ENCODE measurements at places on chromosomes 5 and 9.

DNA sequence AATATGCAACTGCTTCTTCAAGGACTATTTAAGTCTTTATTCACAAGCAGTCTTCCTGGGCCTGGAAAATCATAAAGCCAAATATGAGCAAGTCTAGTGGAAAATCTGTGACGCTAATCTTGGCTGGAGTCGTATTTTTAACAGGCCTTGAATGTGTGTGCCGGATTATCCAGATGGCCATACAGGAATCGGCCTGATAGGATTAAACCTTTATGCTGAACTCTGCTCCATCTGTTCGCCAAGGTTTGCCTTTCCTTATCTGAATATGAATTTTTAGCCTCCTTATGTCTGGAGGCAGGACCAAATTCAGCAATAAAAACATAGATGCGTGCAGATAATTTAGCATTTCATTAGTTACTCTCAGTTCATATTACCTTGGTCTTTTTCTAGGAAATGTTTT lies 294.5 kb downstream of the EBF1 start:
- no peak for DNase-seq

DNA sequence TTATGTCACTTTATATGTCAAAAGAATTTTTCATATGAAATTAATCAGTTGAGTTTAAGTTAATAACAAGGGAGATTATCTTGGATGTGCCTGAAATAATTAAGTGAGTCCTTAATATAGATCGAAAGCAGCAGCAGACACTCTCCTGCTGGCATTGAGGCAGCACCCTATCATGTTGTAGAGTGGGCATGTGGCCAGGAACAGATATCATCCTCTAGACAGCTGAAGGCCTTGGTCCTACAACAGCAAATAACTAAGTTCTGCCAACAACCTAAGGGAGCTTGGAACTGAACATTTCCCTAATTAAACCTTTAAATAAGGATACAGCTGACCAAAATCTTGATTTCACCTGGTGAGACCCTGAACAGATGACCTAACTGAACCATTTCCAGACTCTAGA lies 25.8 kb upstream of the UGT3A1 start:
- DNase-seq = no peak

DNA sequence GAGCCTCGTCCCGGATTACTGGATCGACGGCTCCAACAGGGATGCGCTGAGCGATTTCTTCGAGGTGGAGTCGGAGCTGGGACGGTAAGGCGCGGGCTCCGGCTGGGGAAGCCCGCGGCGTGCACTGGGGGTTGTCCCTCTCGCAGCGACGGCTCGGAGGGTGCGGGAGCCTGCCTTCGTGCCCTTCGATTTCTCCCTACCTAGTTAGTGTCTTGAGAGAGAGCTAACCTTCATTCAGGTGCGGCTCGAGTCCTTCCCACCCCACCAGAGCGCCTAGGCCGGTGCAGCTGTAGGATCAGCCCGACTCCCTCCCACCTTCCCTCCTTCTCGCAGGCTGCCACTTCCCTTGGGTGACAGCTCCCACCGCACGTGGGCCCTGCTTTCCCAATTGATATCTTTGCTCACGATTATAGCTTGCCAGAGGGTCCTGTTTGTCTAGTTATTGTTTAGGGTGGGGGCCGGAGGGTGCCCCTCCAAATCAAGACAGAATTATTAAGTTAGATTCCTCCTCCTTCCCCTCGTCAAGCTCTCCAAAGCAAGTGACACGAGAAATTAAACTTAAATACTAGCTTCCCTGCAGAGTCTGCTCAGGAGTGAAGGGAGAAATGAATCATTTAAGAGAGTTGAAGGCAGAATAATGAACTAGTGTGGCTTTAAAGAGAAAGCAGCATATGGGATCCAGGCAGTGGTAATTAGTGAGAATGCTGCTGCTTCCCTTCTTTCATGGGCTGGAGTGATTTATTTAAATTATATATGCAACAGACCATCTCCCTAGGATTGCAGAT lies 569 bp downstream of the CAMK4 start:
- peak; percentile 1 for DNase-seq

- no peak for DNase-seq
Measured at GRCh38 chr5:89728750-89729149, 680.8 kb downstream of the CETN3 start.

DNA sequence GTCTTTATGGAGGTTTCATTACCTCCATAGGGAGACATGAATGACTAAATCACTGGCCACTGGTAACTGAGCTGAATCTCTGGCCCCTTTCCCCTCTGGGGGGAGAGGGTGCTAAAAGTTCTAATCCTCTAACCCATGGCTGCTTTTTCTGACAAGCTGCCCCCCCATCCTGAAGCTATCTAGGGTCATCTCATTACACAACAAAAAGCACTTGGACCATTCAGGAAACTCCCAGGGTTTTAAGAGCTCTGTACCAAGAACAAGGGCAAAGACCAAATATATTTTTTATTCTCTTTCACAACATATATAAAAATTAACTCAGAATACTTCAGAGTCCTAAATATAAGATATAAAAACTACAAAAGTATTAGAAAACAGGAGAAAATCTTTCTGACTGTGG lies 14.3 kb downstream of the AUH start:
- no peak for DNase-seq

DNA sequence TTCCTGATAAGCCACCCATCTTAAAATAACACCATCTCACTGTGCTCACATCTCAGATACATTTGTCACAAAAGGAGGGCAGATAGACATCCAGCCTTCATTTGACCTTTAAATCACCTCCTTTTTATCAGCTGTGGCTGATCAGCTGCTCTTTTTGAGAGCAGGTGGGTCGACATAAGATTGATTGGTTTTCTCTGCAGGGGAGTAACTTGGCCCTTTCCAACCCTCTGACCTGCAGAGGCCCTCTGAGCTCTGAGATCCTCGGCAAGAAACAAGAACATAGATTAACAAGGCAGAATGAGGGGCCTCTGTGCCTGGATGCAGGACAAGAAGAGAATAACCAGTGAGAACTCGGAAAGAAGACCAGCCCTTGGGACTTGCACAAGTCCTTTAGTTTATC lies 33.5 kb upstream of the GLRA1 start:
- DNase-seq = no peak

DNA sequence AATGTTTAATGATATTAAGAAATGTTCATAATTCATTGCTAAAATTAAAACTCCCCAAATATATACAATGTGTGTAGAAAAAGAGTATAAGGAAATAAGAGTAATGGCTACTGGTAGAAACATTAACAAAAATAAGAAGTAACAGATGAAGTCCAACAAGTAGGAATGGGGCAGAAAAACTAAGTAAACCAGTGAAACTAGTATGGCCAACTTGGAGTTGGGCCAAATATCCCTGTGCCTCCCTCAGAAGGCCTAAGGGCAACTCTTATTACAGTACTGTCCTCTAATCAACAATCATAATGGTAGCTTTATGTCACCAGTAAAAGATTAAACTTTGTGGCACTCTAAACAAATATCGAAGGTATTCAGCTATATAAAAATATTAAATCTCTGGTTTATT lies 93.5 kb downstream of the SSBP2 start:
- no peak for DNase-seq

- DNase-seq = no peak
Measured at GRCh38 chr9:89956331-89956730, 351.5 kb downstream of the GADD45G start.

DNA sequence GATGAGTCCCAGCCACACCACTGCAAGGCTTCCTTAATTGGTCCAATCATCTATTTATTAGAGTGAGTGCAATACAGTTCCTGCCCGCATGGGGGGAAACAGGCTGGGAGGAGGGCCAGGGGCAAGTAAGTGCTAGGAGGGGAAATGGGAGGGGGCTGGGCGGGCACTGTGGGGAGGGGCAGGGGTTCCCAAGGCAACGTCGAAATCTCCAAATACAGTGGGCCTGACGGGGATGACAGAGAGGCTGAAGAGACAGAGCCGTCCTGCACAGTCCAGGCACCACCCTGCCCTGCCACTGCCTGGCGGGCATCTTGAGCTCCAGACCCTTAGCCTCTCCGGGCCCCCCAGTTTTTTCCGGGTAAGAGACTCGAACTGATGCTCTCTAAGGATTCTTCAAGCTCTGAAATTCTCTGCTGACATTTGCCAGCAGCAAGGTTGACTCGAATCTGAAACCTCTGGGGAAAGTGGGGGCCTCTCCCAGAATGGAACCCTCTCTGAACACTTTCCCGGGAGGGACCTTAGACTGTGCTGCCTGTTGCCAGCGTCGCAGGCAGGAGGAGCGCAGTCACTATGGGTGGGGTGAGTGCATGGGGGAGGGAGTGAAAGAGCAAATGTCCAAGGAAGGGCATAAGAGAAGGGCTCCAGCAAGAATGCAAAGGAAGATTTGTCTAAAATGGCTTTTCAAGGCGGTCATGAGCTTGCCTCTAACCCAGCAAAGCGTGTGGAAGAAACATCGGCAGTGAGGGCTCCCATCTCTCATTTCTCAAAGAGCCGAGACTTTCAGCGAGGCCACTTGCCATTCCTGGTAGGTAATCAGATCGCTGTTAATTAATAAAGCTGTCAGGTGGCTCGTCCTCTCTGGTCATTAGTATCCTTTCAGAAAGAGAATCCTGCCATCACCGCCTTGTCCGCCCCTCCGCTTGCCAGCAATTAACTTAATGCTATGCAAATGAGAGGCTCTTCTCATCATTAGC lies 99.0 kb downstream of the GTF3C4 start:
- no peak for DNase-seq

DNA sequence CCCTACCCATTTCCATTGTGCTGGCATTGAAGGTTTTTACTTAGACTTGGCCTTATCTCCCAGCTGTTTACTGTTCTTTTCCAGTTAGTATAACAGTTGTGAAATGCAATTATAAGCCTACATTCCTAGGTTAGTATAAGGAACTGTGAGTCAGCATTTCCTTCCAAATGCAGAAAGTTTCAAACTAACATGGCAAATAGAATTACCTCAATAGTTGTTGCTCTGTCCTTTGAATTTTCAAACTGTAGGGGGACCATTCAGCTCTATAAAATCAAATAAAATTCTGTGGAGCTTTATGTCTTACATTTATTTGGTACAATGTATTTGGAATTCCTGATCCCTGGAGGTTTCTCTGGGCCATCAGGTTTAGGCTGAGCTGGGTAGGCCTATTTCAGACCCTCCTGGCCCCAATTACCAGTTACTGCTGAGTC lies 47.2 kb downstream of the ARHGEF28 start:
- no peak for DNase-seq

DNA sequence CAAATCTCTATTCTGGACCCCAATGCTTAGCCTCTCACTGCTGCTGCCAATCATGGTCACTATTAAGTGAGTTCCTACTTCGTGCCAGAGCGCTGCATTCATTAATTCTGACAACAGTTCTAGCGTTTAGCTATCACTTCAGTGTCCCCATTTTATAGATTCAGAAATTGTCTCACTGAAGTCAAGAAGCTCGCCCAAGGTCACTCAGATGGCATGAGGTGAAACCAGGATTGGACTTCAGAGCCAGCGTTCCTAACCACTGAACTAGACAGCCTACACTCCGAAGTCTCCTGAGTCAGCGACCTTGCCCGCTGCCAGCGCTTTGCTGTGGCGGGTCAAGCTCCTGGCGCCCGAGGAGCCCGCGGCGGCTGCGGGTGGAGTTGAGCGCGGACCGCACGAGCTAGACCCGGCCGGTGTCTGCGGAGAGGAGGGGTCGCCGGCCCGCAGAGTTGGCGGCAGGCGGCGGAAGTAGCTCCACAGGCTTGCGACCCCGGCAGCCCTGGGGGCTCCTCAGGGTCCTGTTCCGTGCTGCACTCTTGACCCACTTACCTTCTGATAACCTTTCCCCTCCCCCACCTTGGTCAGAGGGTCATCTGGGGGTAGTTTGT lies 2.1 kb upstream of the GABRB2 start:
- DNase-seq = no peak

DNA sequence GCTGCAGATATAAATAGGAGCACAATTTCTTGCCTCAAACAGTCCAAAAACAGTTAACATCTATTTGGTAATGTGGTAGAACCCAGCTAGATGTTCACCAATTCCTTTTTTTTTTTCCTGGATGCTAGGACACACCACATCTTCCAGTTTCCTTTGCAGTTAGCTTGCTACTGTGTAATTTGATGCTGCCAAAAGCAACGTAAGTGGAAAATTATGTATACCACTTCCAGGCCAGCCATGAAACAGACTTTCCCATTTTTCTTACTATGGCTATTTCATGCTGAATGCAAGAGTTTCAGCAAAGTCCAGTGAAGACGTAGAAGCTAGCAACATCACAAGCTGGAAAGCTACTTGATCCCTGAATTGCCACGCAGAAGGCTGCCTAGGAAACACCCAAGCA lies 667.2 kb downstream of the TLE1 start:
- no peak for DNase-seq

DNA sequence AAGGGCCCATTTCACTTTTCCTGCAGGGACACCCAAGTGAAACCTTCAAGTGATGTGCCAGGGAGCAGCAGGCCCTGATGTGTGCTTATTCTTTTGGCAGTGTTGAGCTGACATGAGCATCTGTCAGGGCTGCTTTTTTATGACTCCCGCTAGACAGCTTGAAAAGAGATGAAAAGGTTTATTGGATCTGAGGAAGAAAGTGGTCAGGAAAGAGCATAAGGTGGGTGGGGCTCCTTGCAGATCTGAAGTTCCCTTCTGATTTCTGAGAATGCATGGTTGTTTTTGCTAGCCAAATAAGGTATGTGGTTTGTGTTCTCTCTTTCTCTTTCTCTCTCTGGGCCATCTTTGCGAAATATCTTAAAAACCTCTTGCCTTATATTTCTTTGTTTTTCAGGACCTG lies 316.1 kb downstream of the DMRT2 start:
- no peak for DNase-seq

GRCh38 chr9:74078647-74079046 lies 418.5 kb upstream of the RORB start:
- DNase-seq = no peak

GRCh38 chr5:124162767-124163532 lies 583.5 kb downstream of the ZNF608 start:
- DNase-seq = no peak

DNA sequence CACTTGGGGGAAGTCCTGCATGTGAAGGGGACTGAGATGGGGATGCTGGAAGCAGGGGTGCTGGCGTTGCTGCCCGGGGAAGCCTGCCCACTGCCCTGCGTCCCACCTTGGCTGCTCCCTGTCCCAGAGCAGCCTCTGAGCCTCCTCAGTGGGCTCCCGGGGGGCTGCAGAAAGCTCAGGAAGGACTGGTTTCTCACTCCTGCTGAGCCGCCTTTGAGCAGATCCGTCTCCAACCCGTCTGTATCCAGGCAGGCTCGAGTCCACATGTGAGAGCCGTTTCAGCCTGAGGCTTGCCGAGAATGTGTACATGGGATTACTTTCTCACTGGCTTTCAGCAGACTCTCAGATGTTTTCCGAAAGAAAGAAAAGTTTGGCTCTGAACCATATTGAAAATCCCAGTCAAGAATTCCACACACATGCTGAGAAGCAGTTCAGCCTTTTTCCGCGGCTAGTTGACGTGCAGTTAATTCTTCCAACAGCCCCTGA lies 95.3 kb upstream of the COL5A1 start:
- DNase-seq = no peak

- DNase-seq = no peak
Measured at GRCh38 chr5:159198063-159199036, 11.0 kb downstream of the RNF145 start.

GRCh38 chr5:62231576-62231975 lies 74.4 kb upstream of the KIF2A start:
- DNase-seq = no peak

- DNase-seq = no peak
Measured at GRCh38 chr9:127905788-127906191, 6.4 kb upstream of the ST6GALNAC6 start.

- DNase-seq = no peak
Measured at GRCh38 chr9:78470216-78470615, 173.3 kb downstream of the PSAT1 start.
